ENCODE measurements at places on chromosomes 7 and 10.
A peak's percentile ranks its signal among the peaks of the same experiment; 100 is the strongest.

DNA sequence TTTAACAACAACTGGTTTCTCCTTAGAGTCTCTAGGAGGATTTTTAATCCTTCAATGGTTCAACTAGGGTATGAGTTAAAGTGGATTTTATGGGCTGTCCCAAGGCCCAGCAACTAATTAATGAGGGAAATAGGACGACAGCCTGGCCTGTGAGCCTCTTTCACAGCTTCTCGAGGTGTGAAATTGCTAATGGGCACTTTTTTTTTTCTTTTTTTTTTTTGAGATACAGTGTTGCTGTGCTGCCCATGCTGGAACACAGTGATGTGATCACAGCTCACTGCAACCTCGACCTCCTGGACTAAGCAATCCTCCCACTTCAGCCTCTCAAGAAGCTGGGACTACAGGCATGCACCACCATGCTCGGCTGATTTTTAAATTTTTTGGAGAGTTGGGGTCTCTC lies 87.0 kb downstream of the MARCHF5 start:
- no peak for DNase-seq

GRCh38 chr7:48041653-48041970 lies 6.3 kb downstream of the C7orf57 start:
- DNase-seq = no peak

DNA sequence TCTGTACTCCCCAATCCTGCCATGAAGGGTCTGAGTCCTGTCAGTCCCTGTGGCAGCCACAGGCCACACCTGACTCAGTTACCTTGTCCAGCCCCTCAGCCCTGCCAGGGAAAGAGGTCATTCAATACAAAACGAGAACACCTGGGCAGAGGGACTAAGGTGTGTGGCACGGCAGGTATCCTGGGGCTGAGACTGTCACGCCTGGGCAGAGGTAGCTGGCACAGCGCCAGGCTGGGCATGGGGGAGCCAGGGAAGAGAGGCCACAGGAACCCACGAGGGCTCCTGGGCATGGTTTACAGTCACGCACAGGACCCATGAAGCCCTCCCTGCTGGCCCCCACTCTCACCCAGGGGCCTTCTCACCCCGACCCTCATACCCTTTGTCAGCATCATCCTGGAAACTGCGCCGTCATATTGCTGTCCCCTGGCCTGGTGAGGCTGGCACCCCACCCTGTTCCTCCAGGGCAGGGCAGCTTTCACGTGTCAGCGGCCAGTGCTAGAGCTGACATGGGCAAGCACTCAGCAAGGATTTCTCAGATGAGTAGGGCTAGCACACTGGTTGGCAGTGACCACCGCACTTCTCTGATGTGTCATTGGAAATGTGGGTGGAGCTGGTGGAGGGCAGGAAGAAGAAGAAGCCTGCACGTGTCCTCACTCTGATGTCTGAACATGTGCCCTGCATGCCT lies 42.7 kb downstream of the LRRC18 start:
- DNase-seq = no peak

DNA sequence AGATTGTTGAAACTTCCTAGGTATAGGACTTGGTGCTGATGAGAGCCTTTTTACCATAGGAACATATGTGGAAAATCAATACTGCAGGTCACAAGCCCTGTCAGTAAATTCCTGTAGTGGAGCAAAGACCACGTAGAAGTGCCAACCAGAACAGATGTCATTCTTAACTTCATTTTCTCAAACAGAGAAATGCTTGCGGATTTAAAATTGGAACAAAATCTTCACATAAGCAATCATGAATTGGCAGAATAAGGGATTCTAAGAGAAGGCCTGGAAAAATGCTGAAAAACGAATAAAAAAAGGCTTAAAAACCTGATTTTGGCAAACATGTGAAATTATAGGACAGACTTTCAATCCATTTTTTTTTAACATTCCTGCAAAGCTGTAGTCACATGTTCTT lies 80.8 kb upstream of the SMIM30 start:
- DNase-seq = no peak

- peak; percentile 35 for DNase-seq
Measured at GRCh38 chr10:92087750-92088395, 164.3 kb downstream of the BTAF1 start.

GRCh38 chr7:2542916-2543871 lies 12.1 kb downstream of the BRAT1 start:
- no peak for DNase-seq

GRCh38 chr7:103076764-103077163 lies 1.8 kb downstream of the ARMC10 start:
- DNase-seq = no peak

- DNase-seq = no peak
Measured at GRCh38 chr10:89120931-89121763, 86.0 kb downstream of the CH25H start.

DNA sequence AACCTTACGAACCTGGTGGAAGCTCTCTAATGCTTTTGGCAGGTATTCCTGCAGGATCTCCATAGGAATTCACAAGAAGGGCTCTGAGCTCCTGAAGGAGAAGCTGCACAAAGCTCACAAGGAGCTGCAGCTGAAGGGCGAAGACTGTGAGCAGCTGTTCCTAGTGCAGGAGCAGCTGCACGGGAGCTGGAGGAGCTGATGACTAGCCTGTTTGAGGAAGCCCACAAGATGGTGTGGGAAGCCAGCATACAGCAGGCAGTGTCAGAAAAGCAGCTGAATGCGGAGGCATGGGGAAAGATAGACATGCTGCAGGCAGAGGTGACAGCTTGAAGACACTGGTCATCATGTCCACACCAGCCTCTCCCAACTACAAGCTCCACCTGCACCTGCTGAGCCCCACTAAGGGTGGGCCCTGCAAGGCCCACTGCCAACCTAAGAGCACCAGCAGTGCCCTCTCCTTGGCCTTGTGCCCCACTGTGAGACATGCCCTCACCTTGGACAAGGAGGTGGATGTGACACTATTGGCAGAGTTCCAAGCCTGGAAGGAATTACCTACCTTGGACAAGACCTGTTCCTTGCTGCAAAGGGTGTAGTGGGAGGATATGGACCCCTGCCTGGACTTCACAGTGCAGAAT lies 250.6 kb downstream of the BBS9 start:
- DNase-seq = no peak

DNA sequence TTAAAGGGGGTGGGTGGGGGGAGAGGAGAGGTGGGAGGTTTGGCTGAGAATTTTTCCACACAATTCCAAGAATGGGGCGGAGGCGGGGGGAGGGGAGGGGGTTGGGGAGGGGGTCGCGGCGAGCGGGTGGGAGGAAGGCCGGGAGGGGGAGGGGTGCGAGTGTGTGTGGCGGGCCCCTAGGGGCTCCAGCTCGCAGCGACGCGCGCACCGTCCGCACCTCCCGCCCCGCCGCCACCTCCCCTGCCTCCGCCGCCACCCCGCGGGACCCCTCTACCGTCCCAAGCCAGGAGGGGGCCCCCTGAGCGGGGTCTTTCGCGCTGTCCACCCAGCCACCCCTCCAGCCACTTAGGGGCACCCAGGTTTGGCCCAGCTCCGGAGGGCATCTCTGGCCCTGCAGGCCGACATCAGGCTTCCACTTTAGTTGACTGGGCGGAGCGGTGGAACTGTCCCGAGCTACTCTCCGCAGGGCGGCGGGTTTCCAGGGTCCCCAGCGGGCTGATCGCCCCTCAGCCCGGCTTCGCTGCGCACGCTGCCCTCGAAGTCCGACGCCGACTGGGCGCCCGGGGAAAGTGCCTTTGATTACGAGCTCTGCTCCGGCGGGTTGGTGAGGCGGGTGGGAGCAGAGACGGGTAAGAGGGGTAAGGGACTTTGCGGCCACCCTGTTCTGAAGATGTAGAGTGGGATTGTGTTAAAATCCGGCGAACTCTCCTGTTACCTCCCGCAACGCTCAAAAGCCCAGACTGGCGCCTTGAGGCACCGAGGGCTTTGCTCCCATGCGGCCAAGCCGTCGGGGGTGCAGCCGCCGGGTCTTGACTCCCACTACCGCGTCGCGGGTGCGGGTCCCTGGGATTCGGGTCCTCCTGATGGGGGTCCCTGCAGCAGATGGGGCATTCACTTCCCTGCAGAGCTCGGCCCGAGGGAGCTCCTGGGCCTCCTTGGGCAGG lies 1.8 kb upstream of the VAX1 start:
- no peak for DNase-seq

DNA sequence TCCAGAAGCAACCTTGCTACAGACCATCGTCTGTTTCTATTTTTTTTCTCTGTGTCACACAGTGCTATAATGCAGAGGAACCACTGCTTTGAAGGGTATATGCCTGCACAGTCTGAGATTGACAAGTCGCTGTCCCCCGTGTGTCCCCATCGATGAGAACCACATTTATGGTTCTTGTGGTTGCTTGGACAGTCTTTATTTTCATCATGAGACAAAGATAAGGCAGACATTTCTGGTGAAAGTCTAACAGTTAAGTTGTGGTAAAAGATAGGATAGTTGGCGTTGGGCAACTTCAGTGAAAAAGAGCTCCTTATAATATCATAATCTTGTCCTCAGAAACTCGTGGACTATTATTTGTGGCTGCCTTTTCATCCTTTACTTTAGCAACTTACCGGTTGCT lies 6.3 kb upstream of the AKR1E2 start:
- no peak for DNase-seq

DNA sequence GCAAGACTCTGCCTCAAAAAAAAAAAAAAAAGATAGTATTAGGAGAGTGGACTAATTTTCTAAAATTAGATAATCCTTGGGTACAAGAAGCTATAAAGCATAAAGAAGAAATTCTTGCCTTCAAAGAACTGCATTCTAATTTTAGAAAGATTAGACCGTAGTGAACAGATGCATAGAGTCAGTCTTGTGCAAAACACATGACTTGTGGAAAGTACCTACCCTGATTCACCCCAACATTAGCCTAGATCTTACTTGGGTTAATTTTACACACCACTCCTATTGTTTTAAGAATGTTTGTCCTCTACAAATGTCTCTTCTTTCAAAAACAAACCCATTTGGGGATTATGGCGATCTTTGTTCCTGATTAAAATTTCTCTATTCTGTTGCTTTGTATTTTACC lies 38.9 kb upstream of the SP8 start:
- no peak for DNase-seq

- no peak for DNase-seq
Measured at GRCh38 chr10:29845166-29845565, 210.4 kb upstream of the SVIL start.

DNA sequence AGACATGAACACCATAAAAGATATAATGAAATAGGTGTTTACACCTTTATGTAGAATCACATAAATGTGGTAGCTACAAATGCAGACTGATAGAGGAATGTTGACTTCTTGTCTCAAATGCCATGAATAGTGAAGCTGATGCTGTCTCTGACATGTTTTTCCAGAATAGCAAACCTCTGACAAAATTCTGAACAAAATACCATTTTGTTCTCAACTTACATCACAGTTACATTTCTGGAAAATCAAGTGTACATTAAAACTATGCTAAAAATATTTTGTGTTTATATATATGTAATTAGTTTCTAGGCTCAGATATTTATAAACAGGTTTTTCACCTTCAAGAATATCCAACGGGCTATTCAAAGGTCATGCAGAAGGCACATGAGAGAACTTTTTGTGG lies 16.8 kb upstream of the PTPN12 start:
- no peak for DNase-seq

DNA sequence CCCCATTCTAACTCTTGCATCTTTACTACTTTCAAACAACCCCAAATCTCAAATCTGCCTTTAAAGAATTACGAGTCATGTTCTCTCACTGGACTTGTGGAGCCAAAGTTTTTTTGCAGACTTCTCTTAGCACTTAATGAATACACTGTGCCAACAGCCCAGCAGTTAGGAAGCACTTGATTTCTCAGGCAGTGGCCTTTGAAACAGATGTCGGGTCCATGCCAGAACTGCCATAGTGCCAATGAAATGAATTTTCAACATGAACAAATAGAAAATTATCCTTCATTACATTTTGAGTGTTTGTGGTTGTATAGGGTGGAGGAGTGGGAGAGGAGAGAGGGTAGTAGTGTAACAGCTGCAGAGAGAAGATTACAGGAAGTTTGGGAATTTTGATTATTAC lies 5.9 kb downstream of the BORCS7 start:
- no peak for DNase-seq

- DNase-seq = no peak
Measured at GRCh38 chr10:63628526-63629362, 107.5 kb downstream of the REEP3 start.

- DNase-seq = no peak
Measured at GRCh38 chr7:80224415-80224814, 89.8 kb downstream of the GNAI1 start.

- no peak for DNase-seq
Measured at GRCh38 chr7:1434165-1434718, 25.0 kb downstream of the MICALL2 start.

DNA sequence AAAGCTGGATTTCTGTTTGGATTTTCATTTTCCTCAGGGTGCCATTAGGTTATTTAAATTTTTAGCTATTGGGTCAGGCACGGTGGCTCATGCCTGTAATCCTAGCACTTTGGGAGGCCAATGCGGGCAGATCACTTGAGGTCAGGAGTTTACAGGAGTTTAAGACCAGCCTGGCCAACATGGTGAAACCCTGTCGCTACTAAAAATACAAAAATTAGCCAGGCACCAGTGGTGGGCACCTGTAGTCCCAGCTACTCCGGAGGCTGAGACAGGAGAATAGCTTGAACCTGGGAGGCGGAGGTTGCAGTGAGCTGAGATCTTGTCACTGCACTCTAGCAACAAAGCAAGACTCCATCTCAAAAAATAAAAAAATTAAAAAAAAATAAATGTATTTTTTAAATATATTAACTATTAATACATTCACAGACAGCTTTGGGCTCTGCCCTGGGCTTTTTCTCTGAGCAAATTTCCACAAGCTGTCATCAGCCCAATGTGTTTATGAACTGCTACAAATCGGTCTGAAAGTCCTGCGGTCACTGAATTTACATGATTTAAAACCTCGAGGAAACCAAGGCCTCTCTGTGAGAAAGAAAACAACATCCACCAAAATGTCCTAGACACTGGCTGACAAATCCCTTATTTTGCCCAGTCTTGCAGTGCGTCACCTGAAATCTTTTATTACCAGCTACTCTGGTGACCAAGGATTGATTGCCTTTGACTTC lies 19.2 kb upstream of the PLEKHS1 start:
- no peak for DNase-seq

DNA sequence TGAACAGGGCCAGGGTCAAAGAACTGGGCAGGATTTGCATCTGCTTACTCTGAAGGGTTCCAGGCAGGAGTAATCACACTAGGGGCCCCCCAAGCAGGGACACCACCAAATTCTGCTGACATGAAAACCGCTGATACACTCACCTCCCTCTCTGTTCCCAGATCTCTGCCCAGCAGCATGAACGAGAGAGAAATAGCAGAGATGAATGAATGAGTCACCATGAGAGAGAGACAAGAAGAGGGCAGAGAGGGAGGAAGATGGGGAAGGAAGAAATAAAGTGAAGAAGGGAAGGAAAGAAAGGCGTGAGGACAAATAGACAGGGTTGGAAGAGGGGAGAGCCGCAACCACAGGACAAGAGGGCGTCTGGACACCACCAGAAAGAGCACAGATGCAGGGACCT lies 285.9 kb upstream of the NEBL start:
- no peak for DNase-seq

GRCh38 chr7:111708072-111708471 lies 145.8 kb upstream of the IMMP2L start:
- no peak for DNase-seq

GRCh38 chr7:957418-958220 lies 3.1 kb upstream of the ADAP1 start:
- DNase-seq = no peak

Measured in stimulated activated CD4-positive, alpha-beta T cell treated with anti-CD3 and anti-CD28 coated beads, TNF-alpha, amount 100 ng/mL, for 24 hours (primary cell).